Brain pericyte (primary cell): ENCODE measurements at places on chromosomes 1 and 21.

DNA sequence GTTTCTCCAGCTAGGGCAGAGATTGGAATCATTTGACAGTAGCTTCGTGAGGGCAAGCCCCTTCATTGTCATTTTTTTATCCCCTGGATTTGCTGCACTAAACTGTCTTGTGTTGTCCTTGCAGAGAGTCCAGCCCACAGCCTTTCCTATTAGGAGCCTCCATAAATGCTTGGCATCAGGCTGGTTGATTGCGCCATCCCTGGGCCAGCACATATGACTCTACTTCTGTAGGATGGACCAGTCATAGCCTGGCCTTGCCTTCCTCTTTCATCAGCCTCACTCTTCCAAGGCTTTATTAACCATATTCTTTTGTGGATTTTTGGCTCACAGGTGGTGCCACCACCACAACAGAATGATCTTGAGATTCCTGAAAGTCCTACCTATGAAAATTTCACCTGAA is 31.4 kb downstream of the LY9 start:
- DNase-seq: no peak

- DNase-seq: no peak
Observed at GRCh38 chr1:64073705-64074104, 129.7 kb upstream of the UBE2U start.

GRCh38 chr1:200776949-200777348 is 38.3 kb downstream of the CAMSAP2 start:
- DNase-seq: no peak

- no peak for DNase-seq
Observed at GRCh38 chr21:46183910-46184624, at the start of gene SPATC1L. SPATC1L (minus strand) TSS chr21:46184459; CDS start chr21:46182816, 1,643 bp downstream.

DNA sequence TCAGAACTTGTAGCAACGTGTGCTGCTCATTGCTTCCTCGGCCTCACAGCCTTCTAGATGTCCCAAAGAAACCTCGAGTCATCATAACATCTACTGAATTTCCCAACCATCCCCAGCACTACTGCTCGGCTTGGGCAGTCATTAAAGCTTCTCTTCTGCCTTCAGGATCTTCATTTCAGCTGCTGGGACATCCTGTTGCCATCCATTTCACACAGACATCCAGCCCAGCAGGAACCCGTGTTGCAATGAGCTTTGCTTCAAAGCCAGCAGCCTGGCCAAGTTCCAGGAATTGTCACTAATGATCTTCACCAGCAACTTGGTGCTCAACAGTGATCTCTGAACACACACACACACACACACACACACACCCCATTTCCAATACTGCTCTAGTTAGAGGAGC is 18.5 kb downstream of the WLS start:
- DNase-seq: no peak

DNA sequence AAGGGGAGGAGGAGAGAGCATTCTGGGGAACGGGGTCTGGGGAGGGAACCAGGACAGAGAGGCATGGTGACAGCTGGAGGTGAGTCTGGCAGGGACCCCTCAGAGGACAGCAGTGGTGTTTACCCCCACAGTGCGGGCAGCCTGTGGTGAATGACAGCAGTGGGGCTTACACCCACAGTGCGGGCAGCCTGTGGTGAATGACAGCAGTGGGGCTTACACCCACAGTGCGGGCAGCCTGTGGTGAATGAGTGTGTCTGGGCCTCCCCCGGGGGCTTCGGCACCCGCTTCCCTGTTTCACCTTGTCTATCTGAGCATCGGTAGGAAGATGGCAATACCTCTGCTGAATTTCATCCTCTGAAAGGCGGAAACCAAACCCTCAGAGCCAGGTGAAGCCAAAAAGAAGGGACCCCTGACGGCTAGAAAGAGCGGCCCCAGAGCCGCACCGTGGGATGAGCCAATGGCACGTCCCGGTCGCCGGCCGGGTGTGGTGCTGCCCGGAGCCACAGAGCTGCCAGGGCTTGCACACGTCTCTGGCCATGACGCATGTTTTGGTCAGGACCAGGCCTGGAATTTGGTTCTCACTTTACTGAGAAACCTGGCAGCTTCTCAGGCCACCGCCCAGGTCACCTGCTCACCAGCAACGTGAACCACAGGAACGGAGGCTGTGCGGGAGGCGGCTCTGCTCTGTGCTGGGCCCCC is 54.1 kb downstream of the SIK1 start:
- DNase-seq: no peak

DNA sequence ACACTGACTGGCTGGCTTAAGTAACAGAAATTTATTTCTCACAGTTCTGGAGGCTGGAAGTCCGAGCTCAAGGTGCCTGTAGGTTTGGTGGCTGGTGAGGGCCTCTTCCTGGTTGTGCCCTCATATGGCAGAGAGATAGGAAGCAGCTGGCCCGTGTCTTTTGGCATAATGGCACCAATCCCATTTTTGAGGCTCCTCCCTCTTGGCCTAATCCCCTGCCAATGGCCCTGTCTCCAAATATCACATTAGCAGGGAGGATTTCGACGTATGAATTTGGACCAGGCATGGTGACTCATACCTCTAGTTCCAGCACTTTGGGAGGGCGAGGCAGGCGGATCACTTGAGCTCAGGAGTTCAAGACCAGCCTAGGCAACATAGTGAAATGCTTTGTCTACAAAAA is 37.4 kb downstream of the AGPAT3 start:
- DNase-seq: no peak

- no peak for DNase-seq
Observed at GRCh38 chr1:12525311-12526181, 92.5 kb downstream of the DHRS3 start.

DNA sequence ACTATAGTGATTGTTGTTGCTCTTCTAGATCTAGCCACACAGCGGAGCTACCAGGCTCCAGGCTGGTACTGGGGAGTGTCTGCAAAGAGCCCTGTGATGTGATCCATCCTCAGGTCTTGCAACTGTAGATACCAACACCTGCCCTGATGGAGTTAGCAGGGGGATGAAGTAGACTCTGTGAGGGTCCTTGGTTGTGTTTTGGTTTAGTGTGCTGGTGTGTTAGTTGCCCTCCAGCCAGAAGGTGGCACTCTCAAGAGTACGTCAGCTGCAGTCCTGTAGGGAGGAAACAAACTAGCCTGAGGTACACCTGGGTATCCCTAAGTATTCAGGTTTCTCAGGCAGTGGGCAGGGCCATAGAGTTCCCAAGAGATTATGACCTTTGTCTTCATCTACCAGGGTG is 81.2 kb upstream of the TMPRSS2 start:
- DNase-seq: no peak

- no peak for DNase-seq
Observed at GRCh38 chr21:19590044-19590443, 1186.5 kb upstream of the TMPRSS15 start.

- no peak for DNase-seq
Observed at GRCh38 chr1:18256282-18257235, 149.0 kb downstream of the IGSF21 start.

GRCh38 chr1:176557543-176558258 is 94.7 kb downstream of the PAPPA2 start:
- no peak for DNase-seq

GRCh38 chr1:40300651-40301050 is 16.4 kb downstream of the COL9A2 start:
- DNase-seq: no peak
